Fibroblast of upper back skin (primary cell): ENCODE measurements at places on chromosomes 11 and 22.

DNA sequence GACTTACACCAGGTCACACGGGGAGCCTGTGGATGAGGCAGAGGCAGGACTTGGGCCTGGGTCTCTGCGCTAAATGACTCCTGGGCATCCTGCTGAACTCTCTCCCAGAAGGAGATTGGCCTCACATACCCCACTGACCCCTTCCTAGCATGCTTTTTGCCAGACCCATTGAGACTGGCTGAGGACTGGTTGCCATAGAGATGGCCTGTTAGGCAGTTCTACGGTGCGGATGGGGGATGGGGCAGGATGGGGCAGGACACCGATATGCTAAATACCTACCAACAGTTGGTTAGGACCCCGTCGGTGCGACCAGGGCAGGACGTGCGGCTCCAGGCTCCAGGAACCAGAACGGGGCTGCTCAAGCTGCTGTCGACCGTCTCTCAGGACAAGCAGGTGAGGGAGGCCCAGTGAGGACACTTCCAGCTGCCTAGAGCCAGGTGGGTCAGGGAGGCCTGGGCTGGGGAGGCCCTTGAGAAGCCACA, at the start of gene TSGA10IP:
TSGA10IP (plus strand) TSS at position 51 of the 482 bp plus-strand sequence; CDS start at position 247, 196 bp downstream.
- DNase-seq: no peak

DNA sequence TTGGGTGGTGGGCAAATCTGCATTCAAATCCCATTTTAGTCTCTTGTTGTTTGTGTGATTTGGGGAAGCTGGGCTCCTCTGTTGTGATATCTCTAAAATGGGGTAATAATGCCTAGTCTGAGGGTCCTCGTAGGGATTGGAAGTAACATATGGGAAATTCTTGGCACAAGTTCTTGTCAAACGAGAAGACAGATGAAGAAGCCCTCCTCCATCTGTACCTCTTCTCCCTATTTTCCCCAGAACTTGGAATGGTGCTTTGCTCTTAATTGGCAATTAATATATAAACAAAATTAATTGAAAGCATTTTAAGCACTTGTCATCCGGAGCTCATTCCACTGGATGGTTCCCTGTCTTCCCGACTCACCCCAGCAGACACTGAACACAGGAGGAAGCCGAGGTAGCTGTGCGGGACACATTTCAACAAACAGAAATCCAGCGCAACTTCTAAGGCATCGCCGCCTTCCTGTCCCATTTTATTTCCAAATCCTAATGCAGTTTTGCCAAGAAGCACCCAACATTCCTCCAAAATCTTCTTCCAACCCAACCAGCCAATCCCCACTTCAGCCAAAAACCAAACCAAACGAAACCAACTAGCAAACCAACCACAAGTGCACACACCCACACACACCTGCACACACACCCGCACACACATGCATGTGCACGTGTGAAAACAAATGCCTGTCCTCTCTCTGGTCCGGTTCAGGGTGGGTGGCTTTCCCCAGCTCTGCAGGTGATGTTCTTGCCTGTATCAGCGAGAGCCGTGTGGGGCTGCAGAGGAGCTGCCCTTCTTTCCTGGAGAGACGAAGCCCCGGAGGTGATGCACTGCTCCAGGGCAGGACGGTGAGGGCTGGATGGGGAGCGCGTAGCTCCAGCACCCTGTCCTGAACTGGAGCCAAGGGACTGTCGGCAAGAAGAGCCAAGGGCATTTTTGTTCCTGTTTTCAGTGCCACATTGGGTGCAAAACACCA, 100.8 kb upstream of the B3GAT1 start:
- DNase-seq: no peak

- DNase-seq: no peak
Measured at GRCh38 chr22:27687984-27688545, 113.5 kb downstream of the MN1 start.

DNA sequence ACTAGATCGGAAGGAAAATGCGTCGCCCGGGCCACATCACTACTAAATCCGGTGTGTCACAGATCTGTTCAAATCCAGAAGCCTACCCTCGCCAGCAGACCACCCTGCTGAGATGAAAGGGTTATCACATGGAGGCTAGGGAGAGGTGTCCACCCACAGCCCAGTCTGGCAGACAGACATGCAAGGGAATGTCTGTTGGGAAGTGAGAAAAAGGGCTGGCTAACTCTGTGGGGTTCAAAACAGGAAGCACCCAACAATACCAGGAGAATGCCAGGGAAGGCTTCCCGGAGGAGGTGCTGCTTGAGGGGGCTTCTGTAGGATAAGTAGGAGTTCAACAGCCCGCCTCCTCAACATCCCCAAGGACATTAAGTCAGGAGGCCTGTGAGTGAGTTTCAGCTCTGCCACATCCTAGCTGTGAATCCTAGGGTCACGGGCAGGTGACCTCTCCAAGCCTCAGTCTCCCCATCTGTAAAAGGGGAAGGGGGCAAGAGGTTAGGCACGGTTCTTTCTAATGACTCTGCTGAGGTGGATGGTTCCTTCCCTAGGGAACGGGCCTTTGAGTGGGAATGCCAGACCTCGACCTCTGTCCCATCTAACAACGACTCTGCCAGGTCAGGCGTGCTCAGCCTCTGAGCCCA, 1.1 kb downstream of the TPST2 start:
- no peak for DNase-seq

GRCh38 chr11:127639916-127640315, 639.3 kb upstream of the KIRREL3 start:
- DNase-seq: no peak

- DNase-seq: no peak
Measured at GRCh38 chr11:3134651-3135480, 30.2 kb downstream of the OSBPL5 start.

GRCh38 chr22:50317674-50318073, 9.1 kb downstream of the DENND6B start:
- DNase-seq: no peak

- peak; percentile 33 for DNase-seq
Measured at GRCh38 chr22:46108564-46109473, 41.5 kb upstream of the PPARA start.

- no peak for DNase-seq
Measured at GRCh38 chr11:115501502-115501892, 2.7 kb downstream of the CADM1 start.

- peak; percentile 12 for DNase-seq
Measured at GRCh38 chr11:42552786-42553185, 759.0 kb upstream of the API5 start.

GRCh38 chr22:28771195-28771791, 1.2 kb upstream of the CCDC117 start:
- DNase-seq: no peak

DNA sequence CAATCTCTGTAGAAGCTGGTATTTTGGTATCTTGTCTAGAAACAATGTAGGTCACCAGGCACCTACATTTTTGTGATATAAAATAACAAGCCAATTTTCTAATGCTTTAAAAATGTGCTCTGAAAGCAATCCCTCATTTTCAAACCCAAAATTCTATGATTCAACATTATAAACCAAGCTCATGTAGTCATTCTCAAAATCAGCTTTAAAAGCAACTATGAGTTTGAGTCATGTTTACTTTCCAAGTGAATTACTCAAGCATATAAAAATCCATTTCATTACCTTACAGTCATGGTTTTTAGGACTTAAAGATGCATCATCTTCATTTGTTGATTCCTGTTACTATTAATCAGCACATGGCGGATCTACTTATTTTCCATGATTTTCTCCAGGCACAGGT, 216.4 kb downstream of the GRM5 start:
- peak; percentile 64 for DNase-seq

DNA sequence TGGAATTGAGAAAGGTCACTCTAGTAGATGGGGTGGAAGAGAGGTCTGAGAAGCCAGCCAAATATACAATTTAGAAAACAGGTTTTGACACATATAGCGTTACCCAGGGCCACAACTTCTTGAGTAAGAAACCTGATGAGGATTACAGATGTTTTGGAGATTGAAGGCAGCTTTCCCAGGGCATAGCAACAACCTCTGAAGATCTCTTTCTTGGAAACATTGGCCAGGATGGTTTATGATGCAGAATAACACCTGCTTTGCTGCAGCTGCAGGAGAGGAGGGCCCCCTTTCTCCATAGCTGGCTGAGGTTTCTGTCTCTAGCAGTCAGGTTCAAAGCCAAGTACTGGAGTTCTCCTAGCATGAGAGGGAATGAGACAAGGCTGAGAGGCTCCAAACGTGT, 75.1 kb upstream of the NUP50 start:
- DNase-seq: no peak

DNA sequence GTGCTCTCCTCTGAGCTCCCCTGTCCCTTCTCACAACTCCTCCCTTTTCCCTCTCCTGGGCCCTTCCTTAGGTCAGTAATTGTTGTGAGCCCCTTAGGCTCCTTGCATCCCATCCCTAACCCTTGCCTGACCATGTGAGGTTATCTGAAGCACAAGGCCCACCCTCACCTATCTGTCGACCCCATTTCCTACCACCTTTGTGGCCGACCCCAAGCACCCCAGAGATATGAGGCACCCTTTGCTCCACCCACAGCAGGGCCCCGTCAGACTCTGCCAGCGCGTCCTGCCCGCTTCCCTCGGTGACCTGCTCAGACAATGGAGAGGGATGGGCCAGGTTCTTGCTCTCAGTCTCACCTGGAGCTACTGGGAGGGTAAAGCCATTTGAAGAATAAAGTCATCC, 1.3 kb downstream of the GNG3 start:
- no peak for DNase-seq

DNA sequence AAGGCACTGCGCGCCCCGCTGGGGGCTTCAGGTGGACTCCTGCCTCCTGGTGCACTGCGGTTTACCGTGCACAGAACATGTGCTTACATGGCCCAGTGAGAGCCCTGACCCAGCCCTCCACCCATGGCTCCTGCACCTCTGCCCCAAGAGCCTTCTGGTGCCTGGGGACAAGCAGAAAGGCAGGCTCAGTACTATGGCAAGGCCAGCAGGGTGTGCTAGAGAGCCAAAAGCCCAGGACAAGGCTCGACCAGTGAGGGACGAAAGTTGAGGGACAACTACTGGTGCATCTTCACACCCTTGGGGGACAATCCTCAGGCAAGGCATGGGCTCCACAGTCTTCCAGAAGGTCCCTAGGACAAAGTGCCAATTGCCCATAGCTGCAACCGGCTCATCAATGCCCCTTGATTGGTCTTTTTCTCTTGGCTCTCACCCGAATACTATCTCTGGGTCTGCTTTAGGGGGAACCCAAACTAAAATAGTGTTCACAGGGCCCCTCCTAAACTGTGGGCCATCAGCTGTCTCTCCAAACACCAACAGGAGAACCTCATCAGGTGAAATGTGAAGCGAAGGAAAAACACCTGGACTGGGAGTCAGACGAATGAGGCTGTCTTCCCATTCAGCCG, 13.5 kb downstream of the PGA5 start:
- DNase-seq: peak; percentile 54

DNA sequence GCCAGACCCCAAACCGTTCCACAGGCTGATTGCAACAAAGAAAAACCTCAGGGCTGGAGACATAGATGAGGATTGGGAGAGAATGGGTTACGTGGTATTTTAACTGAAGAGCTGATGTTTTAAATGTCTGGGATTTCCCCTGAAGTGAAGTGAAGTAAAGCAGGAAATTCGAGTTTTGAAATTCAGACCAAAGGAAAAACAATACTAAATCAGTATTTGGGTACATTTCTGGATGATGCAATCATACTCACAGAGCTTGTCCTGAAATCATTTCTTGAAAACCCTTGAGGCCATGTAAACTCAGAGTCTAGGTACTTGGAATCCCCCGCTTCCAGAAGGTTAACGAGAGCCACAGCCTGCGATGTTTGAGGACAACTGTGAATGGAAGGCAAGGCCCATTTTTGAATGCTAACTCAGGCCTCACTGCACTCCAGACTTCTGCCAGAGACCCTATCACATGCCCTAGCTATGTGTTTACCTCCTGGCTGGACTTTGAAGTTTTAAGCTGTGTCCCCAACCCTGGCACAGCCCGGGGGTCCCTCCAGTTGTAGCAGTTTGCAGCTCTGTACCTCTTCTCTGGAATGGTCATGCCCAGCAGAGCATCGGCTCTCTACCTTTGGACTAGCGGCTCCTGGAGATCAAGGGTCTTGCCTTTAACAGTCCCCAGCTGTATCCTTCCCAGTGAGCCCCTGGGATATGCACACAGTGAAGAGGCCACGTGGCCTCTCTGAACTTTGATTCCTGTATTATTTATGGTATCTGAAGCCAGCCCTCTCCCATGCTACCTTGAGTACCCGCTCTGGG, 5.4 kb upstream of the FTH1 start:
- DNase-seq: peak; percentile 96

- no peak for DNase-seq
Measured at GRCh38 chr22:49959782-49960158, 802 bp upstream of the PIM3 start.

GRCh38 chr11:57397394-57397990, 7.0 kb upstream of the PRG2 start:
- no peak for DNase-seq

- DNase-seq: peak; percentile 60
Measured at GRCh38 chr11:6703247-6704063, 20.3 kb upstream of the MRPL17 start.

GRCh38 chr11:73215191-73216134, 2.6 kb upstream of the P2RY2 start:
- DNase-seq: no peak

DNA sequence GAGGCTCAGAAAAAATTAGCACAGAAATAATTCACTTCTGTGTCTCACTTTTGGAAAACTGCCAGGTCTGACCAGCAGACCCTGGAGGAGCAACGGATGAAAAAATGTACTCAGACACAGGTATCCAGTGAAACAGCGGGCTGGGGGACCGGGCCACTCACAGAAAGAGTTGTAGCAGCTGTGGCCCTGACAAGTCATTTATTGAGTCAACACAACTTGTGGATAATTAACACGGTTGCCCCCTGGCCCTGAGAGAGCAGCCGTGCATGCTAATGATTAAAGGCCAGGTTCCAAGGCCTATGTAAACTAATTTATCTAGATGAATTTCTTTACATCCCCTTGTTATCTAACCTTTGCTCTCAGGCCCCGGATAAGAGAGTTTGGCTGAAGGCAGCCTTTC, 131.3 kb downstream of the AASDHPPT start:
- DNase-seq: no peak

- DNase-seq: no peak
Measured at GRCh38 chr11:123537726-123538125, 107.7 kb downstream of the GRAMD1B start.

GRCh38 chr11:74721479-74721835, 9.8 kb downstream of the CHRDL2 start:
- no peak for DNase-seq

GRCh38 chr11:16924826-16925560, 89.2 kb downstream of the PLEKHA7 start:
- peak; percentile 15 for DNase-seq

DNA sequence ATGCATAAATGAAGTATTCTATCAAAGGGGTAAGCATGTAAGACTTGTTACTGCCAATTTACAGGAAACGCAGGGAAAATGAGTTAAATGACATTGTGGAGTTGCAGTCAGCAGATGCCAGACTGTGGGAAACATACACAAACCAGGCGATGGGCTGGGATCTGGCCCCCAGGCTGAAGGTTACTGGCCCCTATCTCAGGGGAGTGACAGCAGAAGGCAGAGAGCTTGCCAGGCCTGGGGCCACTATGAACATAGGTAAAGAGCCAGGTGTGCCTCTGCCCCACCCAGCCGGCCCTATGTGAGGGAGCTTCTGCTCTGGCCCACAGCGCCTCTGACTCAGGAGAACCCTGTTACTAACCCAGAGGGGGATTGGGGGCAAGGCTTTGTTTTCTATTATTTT, 26.1 kb upstream of the SLC25A1 start:
- no peak for DNase-seq

GRCh38 chr11:70070706-70071105, 7.4 kb upstream of the ANO1 start:
- no peak for DNase-seq

GRCh38 chr11:119512369-119512768, 89.4 kb upstream of the THY1 start:
- DNase-seq: no peak
